ENCODE measurements at places on chromosomes 4 and X.

- DNase-seq: no peak
Measured at GRCh38 chrX:14362721-14363120, 166.6 kb upstream of the GLRA2 start.

GRCh38 chr4:10302096-10302495 lies 155.1 kb downstream of the ZNF518B start:
- DNase-seq: no peak

DNA sequence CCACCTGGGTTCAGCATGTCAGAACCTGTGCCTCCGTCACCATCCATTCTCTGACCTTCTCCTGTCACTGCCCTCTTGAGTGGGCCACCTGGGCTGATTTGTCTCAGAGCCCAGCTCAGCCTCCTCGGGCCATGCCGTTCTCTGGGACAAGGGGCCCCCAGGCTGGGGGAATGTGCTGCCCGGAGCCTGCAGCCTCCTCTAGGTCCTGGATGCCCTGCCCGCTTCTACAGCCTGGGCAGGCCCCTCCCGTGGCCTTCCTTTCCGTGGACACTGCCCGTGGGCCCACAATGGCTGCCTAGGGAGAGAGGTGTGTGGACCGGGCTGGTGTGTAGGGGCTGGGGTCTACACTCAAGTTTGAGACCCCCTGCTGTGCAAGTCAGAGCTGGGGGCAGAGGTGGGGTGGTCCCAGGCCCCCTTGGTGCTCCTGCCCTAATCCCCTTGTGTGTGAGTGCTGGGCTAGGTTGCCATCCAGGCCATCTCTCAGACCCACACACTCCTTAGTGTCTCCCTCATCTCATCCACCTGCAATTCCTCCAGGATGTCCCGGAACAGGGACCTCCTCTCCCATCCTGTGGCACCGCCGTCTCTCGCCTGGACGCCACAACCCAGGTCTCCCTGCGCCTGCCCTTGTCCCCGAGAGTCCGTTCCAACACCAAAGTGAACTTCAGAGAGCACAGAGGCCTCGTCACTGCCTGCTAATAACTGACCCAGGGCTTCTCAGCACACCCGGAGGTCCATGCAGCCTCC lies 12.4 kb downstream of the PSAPL1 start:
- DNase-seq: no peak

GRCh38 chr4:140046543-140046942 lies 107.4 kb downstream of the MAML3 start:
- DNase-seq: no peak

DNA sequence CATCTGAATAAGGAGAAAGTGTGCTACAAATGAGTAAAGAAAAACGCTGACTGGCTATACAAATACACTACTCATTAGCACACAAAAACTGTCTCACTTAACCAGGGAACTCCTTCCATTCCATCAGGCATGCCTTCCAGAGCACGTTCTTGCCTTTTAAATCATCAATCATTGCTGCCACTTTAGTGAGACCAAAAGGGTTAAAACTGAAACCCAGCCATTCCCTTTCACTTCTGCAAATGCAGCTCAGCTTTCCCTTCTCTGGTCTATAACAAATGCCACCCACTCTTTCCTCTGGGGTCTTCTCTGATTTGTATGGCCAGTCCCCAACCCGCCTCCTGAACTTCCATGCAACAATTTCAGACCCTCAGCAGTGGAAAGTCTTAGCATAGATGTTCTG lies 231.5 kb downstream of the TRIML1 start:
- no peak for DNase-seq

DNA sequence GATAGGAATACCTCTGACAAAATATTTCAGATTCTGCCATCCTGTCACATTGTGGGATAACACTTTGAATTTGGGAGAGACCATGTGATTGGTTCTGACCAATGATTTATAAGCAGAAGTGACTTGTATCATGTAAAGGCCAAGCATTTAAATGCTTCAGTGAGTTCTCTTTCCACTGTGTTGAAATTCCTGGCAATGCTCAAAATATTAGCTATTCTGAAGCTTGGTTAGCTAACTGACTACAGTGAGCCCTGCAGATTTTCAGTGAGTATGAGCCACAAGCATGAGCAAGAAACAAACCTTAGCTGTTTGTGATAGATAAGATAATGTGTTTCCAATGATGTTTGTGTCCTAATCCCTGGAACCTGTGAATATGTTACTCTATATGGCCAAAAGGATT lies 562.8 kb upstream of the AADAT start:
- no peak for DNase-seq

GRCh38 chrX:129688097-129688496 lies 33.3 kb upstream of the APLN start:
- DNase-seq: no peak

GRCh38 chr4:120139392-120139791 lies 72.7 kb upstream of the MAD2L1 start:
- DNase-seq: no peak

All from occipital lobe (tissue), 3 donors.